Inflammatory macrophage treated with lipopolysaccharide for 1 hour (primary cell): ENCODE measurements at places on chromosomes 2 and 18.

DNA sequence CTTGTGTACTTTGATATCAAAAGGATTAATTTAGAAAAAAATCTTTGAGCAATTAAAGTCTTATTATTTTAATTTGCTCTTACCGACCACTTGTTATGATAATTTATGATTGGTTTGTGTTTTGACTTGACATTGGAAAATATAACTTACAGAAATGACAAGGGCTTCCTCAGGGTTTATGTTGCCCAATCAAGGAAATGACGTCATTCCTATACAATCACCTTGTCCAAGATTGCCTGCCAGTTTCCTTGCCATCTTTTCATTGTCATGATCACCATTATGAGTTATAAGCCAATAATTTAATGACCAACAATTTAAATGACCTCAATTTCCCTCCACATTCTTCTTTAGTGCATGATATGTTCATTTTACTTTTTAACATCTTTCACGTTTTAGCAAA, 351.8 kb upstream of the TMEFF2 start:
- DNase-seq, result no peak

GRCh38 chr2:205543262-205543843, 138.9 kb upstream of the NRP2 start:
- DNase-seq, result no peak

DNA sequence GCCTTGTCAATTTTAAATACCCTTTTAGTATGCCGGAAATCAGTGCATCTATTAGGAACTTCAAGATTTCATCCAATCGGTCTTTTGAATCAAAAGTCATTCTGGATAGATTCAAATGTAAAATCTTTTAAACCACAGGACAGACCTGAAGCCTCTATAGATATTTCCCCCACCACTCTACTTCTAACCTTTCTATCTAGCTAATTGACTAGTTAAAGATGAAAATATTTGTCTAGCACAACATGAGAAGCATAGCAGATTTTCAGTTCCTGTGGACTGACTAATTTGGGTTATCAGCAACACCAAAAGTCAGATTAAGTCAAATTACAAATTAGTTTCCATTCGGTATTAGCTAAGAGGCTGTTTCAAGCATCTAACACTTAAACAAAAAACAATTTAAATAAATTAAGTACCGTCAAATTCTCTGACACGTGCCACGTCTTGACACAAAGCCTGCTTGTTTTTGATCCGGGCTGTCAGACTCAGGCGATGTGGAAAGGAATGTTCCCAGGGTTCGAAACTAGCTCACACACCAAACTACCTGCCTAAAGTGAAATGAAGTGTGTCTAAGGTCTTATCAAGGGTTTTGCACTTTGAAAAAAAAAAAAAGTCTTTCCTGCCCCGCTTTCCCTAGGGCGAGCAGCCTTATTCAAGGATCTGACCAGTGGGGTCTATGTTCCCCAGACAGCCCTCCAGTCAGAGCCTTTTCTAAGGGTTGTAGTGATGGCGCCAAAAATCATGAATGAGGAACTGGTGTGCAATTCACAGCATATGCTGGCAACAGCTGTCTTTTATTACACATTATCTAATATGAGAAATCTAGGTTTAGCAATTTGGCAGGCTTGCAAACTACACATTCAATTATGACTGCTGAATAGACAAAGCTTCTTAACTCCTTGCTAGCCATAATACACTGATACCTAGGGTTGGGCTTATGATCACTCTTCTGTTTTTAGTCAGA, 4.7 kb downstream of the CYTIP start:
- peak; percentile 49 for DNase-seq

GRCh38 chr18:3688690-3689089, 238.7 kb downstream of the TGIF1 start:
- no peak for DNase-seq

DNA sequence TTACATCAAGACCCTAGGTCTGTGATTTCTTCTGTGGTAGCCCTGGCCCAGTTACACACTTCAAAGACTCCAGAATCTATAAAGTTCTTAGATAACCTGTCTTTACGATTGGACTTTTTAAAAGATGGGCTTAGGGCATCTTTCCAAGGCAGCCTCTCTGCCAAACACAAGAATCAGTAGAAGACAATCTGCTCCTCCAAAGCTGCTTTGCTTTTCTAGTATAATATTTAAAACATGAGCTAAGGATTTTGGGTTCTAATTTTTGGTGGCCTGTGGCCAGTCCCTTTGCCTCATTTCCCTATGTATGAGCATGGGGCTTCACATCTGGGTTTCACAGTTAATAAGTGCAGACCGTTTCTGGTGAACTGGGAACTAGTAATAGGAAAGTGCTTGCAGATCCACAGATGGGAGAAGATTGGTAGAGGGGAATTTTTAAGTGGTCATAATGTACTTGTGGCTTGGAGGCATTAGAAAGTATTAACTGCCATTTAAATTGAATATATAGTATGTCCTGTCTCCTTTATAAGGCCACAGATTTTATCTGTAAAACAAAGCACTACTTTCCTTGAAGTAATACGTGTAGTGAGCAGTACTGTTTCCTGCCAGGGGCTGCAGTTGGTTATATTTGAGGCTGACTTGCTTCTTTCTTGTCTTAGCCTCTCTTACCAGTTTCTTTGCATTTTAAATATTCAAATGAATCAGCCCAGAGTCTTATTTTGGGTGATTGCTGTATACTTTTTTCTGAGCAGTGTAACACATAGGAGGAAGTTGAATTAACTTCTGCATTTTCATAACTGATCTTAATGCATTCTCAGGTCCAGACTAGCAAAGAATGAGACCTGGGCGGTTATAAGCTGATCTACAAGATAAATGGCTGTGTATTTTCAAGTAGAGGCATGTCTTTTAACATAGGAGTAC, 1.5 kb downstream of the ARPC2 start:
- peak; percentile 70 for DNase-seq

- no peak for DNase-seq
These were observed 220.2 kb downstream of the BCL11A start for GRCh38 chr2:60333264-60333663.

GRCh38 chr2:230932556-230933511, 7.8 kb upstream of the GPR55 start:
- DNase-seq, result peak; percentile 40

GRCh38 chr2:119683713-119684443, 4.9 kb downstream of the TMEM177 start:
- no peak for DNase-seq

GRCh38 chr2:229392196-229392595, 121.1 kb upstream of the PID1 start:
- peak; percentile 44 for DNase-seq

DNA sequence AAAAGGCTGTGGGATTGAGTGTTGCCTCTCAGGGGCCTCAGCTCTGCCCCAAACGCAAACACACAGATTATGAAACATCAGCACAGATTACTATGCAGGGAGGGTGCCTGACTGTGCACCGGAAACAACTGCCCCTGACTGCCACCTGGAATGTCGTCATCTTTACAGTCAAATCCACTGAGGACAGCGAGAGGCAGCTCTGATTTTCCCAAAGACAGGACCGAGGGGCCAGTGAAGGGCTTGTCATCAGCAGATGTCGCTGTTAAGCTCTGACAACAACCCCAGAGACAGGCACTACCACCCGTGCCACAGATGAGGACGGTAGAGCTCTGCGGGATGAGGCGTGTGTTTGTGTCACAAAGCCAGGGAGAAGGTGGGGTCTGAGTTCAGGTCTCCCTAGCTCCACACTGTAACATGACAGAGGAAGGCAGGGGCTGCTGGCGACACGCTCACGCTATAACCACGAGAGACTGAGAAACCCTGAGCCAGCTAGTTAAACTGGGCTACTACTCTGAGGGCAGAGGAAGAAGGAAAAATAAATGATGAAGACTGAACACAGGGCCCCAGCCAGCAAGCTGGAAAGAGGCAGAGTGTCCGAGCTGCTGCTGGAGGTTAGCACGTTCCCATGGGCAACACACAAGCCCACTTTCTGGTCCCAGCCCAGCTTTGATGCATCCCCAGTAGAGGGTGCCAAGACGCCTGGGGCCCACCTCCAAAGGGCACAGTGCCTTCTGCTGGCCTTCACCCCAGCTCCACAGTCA, 47.0 kb downstream of the PARD6G start:
- no peak for DNase-seq

- DNase-seq, result peak; percentile 51
These were observed 22.3 kb upstream of the ATP5MC3 start for GRCh38 chr2:175203621-175204496.
